EL (cell line): ENCODE measurements at places on chromosomes 12 and 14.

DNA sequence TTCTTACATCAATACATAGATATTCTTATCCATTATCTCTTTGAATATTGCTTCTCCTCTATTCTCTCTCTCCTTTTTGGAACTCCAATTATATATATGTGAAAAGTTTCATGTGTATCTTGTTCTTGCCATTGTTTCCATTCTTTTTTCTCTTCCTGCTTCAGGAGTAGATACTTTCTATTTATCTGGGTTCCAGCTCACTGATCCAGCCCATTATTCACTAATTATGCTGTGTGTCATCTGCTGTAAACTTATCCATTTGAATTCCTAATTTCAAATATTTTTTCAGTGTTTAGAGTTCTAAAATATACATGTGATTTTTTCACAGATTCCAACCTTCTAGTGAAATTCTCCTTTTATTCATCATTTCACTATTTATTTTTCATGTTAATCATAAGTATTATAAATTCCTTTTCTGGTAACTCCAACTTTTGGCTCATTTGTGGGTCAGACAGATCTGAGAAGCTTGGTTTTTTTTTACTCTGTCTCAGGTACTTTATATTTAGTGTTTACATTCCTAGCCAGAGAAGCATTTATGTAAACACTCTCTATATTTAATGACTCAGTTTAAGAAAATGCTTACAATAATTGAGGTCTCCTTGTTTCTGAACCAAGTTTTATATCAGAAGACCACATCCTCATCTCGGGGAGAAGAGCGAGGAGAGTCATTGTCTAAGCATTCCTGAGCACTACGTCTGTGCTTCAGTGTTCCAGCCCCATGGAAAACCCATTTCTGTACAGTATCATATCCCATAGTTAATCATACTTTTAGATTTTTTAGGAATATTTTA, 15.9 kb upstream of the AMIGO2 start:
- peak; percentile 91 for DNase-seq

GRCh38 chr12:57829025-57829777, 10.7 kb upstream of the AVIL start:
- no peak for DNase-seq

DNA sequence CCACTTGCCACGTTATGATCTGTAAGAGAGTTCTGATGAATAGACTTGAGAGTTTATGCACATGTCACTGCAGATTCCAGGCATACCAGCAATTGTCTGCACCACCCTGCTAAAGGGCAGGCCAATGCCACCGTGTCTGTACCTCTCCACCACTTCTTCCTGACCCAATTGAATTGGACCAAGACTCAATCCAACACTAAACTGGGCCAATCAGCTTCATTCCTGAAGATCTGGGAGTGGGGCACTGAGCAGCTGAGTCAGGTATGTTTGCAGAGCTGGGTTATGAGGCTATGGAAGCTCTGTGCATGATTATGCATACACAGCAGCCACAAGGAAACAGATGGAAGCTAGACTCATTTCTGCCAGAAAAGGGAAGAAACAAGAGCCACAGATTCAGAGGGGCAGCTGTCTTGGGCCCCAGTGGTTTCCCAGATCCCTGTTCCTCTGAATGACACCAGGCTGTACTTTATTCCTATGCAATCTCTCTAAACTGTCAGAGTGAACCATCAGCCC, 28.0 kb downstream of the DAO start:
- DNase-seq, result peak; percentile 13

GRCh38 chr14:25988536-25988935, 609.3 kb downstream of the NOVA1 start:
- no peak for DNase-seq

DNA sequence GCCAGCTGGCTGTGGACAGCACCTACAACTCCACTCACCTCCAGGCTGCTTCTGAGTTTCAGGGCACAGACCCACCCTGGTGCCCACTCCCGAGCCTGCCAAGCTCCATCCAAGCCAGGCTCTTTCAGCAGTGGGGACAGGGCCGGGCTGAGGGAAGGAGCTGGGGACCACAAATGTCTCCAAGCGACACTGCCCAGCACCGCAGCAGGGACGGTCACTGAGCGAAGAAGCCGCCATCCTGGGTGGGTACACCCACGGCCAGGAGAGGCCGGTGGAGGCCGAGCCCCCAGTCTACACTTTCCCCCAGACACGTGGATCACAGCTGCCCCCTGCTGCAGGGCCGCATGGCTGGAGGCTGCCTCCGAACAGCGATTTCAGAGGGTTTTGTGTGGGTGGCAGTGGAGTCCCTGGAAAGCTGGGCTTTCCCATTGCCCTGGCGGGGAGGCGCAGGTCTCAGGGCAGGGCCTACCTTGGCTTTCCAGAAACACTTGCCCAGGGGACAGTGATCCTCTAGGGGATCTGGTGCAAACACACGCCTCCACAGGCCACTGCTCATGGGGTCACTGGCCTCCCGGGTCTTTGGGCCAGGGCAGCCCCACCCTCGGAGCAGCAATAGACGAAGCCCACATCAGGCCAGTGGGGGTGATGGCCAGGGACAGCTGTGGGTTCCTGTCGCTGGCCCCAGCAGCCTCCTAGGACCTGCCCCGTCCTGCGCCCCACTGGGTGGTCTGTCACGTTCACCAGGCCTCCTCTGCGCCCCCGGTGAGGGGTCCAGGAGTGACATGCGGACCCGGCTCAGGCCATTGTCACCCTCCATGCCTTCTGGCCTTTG, 1.2 kb upstream of the GPR132 start:
- DNase-seq, result no peak

DNA sequence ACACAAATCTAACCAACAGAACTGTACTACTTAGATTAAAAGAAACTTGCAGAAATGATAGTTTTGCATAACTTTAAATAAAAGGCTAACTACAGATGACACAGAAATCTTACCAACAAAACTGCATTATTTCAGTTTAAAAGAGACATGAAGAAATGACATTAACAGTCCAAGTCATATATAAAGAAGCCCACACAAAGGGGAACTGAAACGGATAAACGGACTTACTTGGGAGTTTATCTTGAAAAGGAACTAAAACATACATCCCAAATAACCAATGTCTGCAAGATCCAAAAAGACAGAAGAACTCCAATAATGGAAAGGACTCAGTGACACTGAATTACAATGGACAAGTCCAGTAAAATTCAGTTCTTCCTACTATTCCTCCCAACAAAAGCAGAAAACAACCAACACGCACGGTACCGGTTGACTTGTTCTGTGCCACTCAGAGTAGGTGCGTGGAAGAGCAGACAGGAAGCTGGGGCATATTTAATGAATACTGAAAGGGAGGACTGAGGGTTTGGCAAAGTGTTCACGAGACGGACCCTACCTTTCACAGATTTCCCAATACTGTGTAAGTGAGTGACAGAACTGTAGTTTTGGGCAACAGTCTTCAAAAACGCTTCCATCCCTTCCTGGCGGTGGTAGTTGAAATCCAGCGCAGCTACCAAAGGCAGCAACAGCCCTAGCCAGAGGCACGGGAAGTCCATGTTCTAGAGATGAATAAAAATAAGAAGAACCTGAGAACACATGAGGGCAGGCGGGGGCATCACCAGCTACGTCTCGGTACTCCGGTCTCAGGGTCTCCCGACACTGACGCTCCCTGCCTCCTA, 627 bp downstream of the CPM start:
- no peak for DNase-seq

DNA sequence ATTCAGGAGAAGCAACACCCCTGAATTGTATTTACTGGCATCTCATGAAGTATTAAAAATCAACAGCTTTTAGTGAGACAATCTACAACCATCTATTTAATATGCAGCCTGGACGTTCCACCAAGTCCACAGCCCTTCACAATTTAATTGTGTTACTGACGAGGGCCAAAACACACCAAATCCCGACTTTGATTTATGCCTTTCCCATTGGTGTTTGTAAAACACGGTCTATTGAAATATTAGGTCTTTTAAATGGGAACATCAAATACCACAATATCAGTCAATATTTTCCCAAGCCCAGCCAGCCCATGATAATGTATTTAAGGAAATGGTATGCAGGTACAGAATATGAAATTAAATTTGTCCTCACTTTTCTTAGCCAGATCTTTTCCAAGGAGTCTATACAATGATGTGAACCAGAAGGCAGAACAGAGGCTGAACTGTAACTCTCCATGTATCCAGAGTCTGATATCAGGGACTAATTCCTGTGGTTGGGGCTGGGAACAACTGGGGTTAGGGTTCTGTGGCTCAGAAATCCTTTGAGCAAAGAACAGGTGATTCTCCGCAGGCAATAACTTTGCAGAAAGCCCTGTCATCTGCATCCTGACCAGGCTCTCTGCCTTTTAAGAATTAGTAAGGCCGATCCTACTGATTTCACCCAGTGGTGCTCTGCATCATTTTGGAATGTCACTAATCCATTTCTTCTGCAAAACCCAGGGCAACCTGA, 179.3 kb upstream of the GZMB start:
- DNase-seq, result no peak

DNA sequence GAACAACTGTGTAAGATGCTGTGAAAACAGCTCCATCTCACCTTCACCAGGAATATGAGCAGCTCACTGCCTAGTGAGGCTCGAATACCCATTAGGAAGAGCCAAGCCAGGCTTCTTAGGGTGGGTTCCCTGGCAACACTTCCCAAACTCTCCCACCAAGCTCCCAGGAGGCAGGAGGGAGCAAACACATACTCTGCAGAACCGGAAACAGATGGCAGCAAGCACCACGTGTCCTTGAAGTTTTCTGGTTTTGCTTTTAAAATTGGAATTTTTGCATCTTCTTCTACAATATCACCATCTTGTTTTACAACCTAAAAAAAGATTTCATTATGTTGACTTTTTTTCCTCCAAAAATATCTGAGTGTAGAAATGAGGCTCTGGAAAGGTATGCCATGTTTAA, 186.7 kb downstream of the ZFP36L1 start:
- DNase-seq, result no peak

DNA sequence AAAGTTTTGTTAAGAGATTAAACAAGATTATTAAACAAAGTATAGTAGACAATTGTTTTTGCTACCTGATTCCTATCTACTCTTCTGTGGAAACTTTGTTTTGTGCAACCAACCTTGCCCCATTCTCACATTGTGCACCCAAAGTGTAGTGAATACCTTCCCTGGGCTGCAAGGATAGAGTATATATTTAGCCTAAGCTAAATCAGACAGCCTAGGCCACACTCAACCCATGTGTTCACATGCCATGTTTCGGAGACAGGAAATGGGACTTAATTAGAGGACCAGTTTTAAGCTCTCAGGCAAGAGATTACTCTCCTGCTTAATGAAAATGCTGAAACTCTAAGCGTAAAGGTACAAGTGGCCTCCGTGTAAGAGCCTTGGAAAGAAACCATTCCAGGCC, 734.9 kb upstream of the USP15 start:
- no peak for DNase-seq

DNA sequence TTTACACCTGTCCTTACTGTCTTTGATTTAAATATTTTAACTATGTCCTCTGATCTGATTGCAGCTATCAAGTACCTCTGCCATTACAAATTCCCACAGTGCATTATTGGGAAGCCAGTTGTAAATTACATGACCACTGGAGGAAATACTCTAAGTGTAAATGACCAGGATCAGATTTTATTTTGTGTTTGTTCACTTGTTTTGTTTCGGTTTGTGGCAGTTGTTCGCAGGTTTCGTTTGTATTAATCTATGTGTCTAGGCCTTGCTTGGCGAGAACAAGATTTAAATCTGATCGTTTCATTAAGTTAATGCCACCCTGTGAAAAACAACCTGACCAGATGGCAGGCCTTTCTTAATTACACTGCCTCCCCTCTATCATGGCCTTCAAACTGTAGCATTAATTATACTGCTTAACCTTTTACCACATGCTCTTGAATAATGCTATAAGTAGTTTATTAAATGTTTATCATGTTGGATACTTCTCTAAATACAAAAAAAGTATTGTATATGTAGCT, 990.1 kb downstream of the TMTC2 start:
- no peak for DNase-seq

DNA sequence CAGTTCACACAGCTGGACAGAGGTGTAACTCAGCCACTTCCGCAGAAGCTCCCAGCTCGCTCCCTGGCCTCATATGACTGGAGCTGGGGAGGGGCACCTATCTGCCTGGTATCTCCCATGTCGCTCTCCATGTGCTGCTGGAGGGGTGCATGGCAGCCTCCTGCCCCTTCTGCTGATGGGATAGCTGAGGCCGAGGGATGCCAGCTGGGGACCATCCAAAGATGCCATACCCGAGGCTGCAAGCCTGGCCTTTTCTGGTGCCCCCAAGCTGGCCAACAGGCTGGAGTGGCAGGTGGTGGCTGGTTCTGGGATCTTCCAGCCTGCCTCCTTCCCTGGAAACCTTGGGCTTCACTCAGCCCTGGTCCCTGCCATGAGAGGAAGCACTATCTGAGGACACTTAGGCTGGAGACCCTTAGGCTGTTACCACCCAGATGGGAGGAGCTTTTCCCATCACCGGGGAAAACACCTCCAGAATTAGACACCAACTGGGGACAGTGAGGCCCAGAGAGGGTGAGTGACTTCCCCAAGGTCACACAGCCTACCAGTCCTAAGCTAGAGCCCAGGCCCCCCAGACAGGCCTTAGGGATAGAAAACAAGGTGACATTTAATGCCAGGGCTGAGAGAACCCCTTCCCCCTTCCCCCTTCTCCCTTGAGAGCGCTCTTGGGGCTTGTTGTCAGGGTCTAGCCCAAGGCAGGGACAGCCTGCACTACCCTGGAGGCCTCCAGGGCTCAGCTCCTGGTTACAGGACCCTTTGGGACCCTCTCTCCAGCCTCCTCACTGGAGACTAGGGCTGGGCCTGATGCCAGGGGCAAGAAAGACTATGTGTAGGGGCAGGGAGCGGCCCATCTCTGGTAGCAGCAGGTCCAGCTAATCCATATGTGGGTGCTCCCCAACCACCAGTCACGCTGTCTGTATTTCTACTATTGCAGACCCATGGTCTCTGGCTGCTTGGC, 7.1 kb downstream of the DTX1 start:
- no peak for DNase-seq

DNA sequence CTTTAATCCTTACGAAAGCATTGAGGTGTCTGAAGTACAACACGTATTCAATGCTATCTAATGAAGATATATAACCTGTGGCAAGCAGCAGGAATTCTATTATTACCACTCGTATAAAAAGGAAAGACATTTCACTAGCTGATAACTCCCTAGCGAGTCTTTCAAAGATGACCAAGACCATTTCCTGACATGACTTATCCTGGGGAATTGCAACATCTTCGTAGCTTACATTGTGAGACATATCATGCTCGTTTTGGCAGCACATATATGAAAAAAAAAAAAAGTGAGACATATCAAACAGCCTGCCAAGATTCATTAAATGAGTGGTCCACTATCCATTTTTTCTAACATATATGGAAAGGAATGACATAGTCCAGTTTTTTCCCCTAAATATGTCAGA, 337.0 kb downstream of the FSCB start:
- no peak for DNase-seq

- no peak for DNase-seq
These were observed 92.8 kb upstream of the PTHLH start for GRCh38 chr12:28065374-28065773.

DNA sequence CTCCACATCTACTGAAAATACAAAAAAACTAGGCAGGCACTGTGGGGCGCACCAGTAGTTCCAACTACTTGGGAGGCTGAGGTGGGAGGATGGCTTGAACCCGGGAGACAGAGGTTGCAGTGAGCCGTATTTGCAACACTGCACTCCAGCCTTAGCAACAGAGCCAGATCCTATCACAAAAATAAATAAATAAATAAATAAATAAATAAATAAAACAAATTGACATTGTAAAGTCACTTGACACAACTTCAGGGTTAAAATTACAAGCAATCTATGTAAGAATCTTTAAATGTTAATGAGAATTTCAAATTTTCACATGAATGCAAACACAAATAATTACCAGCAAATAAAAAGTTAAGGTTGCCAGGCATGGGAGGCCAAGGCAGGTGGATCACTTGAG, 11.1 kb downstream of the ATXN2 start:
- no peak for DNase-seq

GRCh38 chr12:129830796-129831195, 73.0 kb downstream of the TMEM132D start:
- no peak for DNase-seq
